Neural progenitor cell (in vitro differentiated cells): ENCODE measurements at places on chromosomes 16 and 17. TPM values are rescaled to one million over a fixed set of nuclear protein-coding genes. Genes with fewer than 3 reads are reported as not detected.

NT5M gene
- total RNA-seq = 4.1 and 9.0 TPM in 2 replicates

HIGD1B gene
- total RNA-seq = not detected in 2 replicates

SLC13A2 gene
- total RNA-seq = not detected in 2 replicates

- DNase-seq = peak; percentile 75
- H3K36me3 ChIP-seq = no peaks in the 10 kb centered on the region
- peak overlapping the region; percentile 63 for H3K4me3 ChIP-seq
Observed at GRCh38 chr17:59154292-59154720, 680 bp downstream of the SKA2 start.

DNA sequence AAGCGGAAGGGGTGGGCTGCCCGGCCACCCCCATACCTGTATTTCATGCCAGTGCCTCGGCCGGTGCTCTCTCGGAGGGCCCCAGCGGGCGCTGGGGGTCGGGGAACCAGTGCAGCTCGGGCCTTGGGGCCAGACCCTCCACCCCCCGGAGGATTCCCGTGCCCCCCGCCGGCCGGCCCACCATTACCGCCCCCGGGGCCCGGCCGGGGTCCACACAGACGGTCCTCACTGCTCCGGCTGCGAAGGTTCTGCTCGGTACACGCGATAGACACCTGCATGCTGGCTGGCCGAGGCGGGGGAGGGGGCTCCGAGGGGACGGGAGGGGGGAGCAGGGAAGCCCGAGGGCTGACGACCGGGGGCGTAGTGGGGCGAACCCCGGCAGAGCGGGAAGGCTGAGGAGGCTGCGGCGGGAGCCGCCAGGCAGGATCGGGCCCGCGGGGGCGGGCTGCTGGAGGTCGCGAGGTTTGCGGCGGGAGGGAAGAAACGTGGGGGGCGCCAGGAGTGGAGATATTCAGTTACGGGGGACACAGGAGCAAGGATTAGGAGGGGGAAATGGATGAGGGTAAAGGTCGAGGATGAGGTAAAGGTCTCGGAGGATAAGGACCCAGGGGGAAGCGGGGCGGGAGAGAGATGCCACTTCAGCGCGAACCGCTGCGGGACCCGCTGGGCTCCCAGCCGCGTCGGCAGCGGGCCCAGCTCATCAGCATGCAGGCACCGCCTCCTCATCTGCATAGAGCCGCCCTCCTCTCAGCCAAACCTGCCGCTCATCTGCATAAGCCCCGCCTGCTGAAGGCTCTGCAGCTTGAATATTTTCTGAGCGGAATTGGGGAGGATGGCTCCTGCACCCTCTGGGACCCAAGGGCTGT lies at the start of gene KCNAB3:
TSS of gene KCNAB3 (minus strand) at position 699 of the 866 bp plus-strand sequence. CDS start at position 278, 421 bp downstream.
- peak; percentile 95 for DNase-seq
- peaks cover 40% of the 10 kb centered on the region for H3K27me3 ChIP-seq

- no peaks in the 10 kb centered on the region for H3K27me3 ChIP-seq
- DNase-seq = no peak
- peaks cover 5% of the 10 kb centered on the region for H3K36me3 ChIP-seq
- no peaks in the 10 kb centered on the region for H3K4me1 ChIP-seq
Observed at GRCh38 chr17:82611140-82612058, 36.8 kb downstream of the WDR45B start.

GRCh38 chr17:42441371-42442195 lies 17.1 kb upstream of the ATP6V0A1 start:
- H3K27ac ChIP-seq = no peak overlapping the region
- H3K4me3 ChIP-seq = no peak overlapping the region
- H3K4me1 ChIP-seq = no peaks in the 10 kb centered on the region
- H3K36me3 ChIP-seq = no peaks in the 10 kb centered on the region

- no peak for DNase-seq
- H3K27ac ChIP-seq = no peak overlapping the region
- H3K4me3 ChIP-seq = no peak overlapping the region
Observed at GRCh38 chr17:64254755-64255154, 8.3 kb downstream of the TEX2 start.

DNA sequence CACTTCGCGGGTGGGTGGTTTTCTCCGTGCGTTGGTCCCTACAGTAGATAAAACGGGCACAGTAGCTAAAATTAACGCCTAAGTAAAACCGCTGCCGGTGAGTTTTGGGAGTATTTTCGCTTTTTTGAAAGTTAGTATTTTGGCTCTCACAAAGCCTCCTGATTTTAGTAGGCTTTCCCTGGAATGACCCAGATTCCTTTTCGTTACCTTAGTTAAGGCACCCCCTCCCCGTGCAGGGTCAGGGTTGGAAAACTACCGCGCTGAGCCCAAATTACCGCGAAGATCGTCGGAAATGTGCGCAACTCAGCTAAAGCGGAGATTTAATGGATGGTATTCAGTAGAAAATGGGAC lies 28.3 kb upstream of the ST6GALNAC1 start:
- H3K4me1 ChIP-seq = peaks cover 9% of the 10 kb centered on the region
- H3K27me3 ChIP-seq = no peaks in the 10 kb centered on the region
- DNase-seq = no peak
- no peak overlapping the region for H3K27ac ChIP-seq
- H3K36me3 ChIP-seq = no peaks in the 10 kb centered on the region
- H3K4me3 ChIP-seq = peak overlapping the region; percentile 70

GRCh38 chr16:88448461-88449266 lies 4.4 kb upstream of the ZFPM1 start:
- H3K4me3 ChIP-seq = no peak overlapping the region
- peaks cover 38% of the 10 kb centered on the region for H3K27me3 ChIP-seq
- no peaks in the 10 kb centered on the region for H3K4me1 ChIP-seq

DNA sequence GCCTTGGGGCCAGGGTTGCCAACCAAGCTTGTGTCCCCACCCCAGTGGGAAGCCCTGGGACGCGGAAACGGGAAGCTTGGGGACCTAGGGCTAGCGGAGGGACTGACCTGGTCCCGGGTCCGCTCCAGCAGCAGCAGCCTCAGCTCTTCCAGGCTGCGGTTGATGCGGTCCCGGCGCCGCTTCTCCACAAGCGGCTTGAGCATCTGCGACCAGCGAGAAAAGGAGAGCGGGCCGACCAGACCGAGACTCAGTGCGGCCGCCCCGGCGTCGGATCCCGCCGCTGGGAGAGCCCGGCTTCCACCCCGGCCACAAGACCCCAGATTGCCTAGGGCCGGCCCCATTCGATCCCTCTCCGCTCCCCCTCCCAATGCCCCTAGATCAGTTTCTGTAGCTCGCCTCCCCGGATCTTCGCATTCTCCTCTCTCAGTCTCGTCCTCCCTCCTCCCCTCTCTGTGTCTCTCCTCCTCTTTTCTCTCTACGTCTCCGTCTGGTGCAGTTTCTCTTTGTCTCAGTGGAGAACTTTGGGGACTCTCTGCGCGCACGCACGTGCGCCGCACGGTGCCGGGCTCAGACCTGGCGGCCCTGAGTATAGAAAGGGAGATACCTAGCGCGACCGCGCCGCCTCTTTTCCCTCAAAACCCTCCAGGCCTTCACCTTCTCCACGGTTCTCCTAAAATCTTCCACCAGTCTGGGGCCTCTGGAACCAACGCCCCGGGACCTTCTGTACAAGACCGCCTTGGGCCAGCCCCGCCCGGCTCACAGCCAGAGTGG lies 797 bp downstream of the HES7 start:
- peaks cover 14% of the 10 kb centered on the region for H3K4me1 ChIP-seq
- peaks cover 64% of the 10 kb centered on the region for H3K27me3 ChIP-seq
- H3K27ac ChIP-seq = no peak overlapping the region
- DNase-seq = peak; percentile 59
- no peaks in the 10 kb centered on the region for H3K36me3 ChIP-seq

GRCh38 chr17:72342627-72343527 lies 222.1 kb downstream of the SOX9 start:
- no peak overlapping the region for H3K27ac ChIP-seq
- no peak for DNase-seq
- H3K4me3 ChIP-seq = no peak overlapping the region
- H3K27me3 ChIP-seq = no peaks in the 10 kb centered on the region
- no peaks in the 10 kb centered on the region for H3K36me3 ChIP-seq
- peaks cover 5% of the 10 kb centered on the region for H3K4me1 ChIP-seq

DNA sequence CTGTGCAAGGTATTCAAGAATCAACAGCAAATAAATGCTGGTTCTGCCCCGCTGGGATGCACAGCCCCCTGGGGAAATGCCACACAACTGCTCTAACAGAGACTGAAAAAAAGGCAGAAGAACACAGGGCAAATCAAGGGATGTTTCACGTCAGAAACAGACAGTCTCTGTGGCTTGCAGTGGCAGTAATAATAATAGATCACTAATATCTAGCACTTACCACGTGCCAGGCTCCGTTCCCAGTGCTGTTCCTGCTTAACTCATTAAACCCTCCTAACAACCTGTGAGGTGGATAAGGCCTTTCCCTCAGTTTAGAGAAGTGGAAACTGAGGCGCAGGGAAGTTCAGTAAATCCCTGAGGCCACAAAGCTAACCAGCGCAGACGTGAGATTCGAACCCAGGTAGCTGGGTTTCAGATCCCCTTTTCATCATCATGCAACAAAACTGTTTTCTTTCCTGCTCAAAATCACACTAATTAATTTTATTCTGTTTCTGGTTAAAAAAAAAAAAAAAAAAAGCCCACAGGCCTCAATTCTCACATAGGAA lies 36.7 kb downstream of the ARHGAP17 start:
- no peak overlapping the region for H3K27ac ChIP-seq
- no peaks in the 10 kb centered on the region for H3K4me1 ChIP-seq
- no peaks in the 10 kb centered on the region for H3K36me3 ChIP-seq
- no peak for DNase-seq
- H3K4me3 ChIP-seq = no peak overlapping the region
